ENCODE measurements at places on chromosomes 5 and 9. TPM values are rescaled to one million over a fixed set of nuclear protein-coding genes. Genes with fewer than 3 reads are reported as not detected.

RNF208 gene
- 14.2 TPM for total RNA-seq

COL27A1 gene
- 20.1 TPM for total RNA-seq

CNTNAP3 gene
- 6.3 TPM for total RNA-seq

DMGDH gene
- total RNA-seq: 1.3 TPM

ZNF454 gene
- total RNA-seq: not detected

WNK2 gene
- total RNA-seq: 85.7 TPM

C7 gene
- total RNA-seq: not detected

PHF19 gene
- total RNA-seq: 37.2 TPM

RGS3 gene
- 68.3 TPM for total RNA-seq

CMYA5 gene
- total RNA-seq: 3.3 TPM

SMIM3 gene
- 6.9 TPM for total RNA-seq

TRIM36 gene
- 5.4 TPM for total RNA-seq

FGFR4 gene
- 291 TPM for total RNA-seq

FST gene
- 19.6 TPM for total RNA-seq

CEL gene
- 2.6 TPM for total RNA-seq

Measured in Calu3 (cell line).